Stimulated activated CD4-positive, alpha-beta T cell treated with anti-CD3 and anti-CD28 coated beads, Interleukin-15, amount 100 ng/mL, for 1 hour (primary cell): ENCODE measurements at places on chromosomes 4 and X.
A peak's percentile ranks its signal among the peaks of the same experiment; 100 is the strongest.

DNA sequence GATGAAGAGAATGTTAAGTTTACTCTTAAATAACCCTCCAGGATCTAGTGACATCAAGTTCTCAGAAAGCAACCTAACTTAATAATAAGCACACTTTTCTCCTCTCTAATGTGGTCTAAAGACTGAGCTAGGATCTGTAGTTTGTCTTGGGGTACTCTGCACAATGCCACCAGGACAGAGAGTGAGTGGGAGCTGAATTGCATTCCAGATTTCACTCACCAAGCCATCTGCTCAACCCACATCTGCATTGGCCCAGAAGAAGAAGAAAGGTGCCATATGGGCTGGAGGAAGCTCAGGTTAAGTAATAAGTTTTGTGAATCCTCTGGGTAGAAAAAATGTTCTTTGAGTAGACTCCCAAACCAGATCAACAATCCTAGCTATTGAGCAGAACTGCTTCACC lies 384.6 kb downstream of the PPP3CA start:
- no peak for DNase-seq

DNA sequence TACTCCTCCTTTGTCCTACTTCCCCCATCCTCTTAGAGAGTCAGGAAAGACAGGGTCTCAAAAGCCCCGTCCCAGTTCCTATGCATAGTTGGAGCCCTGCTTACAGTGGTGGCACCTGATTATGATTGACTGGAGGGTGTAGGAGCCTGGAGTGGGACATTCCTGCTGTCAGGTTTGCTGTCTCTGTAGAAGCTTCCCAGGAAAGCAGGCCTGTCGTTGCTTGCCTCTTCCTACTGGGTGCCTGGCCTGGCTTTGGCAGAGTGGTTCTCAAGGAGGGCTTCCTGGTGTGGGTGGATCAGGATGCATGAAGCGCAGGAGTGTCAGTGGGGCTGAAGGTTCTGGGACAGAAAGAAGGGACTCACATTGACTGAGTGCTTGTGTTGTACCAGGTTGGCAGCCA lies 4.8 kb downstream of the MAGED2 start:
- no peak for DNase-seq

- DNase-seq, result no peak
Measured at GRCh38 chrX:106898462-106898861, 4.7 kb downstream of the RIPPLY1 start.

- DNase-seq, result no peak
Measured at GRCh38 chrX:78119521-78120227, 15.6 kb downstream of the PGK1 start.

- DNase-seq, result no peak
Measured at GRCh38 chr4:156957556-156957955, 14.0 kb downstream of the PDGFC start.

DNA sequence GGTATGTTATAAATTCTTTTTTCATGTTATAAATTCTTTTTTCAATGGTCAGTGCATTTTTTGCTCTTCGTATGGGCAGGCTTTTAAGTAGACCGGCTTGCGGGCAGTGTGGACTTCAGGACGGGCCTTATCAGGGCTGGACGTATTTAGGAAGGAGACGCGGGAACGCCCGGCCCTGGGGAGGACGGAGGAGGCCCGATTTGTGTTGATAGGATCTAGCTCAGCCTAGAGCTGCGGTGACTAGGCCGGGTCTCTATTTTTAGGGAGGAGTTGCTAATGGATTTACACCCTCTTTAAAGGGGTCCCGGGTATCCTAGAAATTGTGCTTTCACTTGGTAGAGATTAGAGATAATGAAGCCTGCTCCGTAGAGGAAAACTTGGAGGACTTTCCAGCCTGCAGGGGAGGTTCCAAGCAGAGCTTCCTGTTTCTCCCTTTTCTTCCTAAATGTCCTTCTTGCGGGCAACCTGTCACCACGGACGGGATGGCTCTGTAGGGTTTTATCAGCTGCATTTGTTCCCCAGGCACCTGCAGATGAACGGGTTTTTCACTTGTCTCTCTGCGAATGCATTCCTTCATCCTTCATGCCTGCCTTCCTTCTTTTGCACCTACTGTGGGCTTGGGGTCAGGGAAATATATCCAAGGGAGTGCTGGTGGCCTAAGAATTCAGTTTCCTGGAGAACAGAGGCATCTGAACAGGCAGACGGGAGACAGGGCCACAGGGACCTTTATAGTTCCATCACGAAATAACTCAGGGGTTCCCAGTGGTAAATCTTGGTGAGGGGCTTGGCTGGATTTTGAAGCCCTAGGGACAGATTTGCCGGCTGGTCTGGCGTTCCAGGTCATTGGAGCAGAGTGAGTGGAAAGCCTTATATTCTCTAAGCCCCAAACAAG lies 1.4 kb downstream of the CD99 start:
- DNase-seq, result no peak

DNA sequence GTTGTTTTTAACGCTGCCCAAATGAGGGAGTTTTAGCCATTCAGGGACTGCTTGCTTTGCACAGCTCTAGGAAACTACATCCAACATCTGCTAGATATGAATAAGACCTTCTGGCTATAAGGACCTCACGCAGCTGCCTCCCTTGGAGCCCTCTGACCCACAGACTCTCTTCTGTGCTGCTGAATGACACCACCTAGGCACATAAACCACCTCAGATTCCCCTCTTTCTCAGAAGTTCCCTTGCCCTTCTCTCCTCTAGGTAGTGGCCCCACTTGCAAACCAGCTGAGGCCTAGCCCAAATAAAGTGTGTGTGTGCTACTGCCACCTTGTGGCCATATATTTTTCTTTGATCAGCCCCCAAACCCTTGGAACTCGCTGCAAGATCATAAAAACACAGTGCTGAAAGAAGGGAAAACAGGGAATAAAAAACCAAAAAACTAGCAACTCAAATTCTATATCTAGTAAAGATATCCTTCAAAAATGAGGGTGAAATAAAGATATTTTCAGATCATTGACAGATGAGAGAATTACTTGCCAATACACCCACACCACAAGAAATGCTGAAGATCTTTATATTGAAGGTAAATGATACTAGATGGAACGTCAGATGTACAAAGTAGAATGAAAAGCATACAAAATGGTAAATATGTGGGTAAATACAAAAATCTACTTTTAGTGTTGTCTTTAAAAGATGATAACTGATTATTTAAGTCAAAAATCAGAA lies 265.9 kb downstream of the ADAMTS3 start:
- DNase-seq, result no peak

- DNase-seq, result no peak
Measured at GRCh38 chrX:151695583-151696340, 504 bp downstream of the PRRG3 start.

DNA sequence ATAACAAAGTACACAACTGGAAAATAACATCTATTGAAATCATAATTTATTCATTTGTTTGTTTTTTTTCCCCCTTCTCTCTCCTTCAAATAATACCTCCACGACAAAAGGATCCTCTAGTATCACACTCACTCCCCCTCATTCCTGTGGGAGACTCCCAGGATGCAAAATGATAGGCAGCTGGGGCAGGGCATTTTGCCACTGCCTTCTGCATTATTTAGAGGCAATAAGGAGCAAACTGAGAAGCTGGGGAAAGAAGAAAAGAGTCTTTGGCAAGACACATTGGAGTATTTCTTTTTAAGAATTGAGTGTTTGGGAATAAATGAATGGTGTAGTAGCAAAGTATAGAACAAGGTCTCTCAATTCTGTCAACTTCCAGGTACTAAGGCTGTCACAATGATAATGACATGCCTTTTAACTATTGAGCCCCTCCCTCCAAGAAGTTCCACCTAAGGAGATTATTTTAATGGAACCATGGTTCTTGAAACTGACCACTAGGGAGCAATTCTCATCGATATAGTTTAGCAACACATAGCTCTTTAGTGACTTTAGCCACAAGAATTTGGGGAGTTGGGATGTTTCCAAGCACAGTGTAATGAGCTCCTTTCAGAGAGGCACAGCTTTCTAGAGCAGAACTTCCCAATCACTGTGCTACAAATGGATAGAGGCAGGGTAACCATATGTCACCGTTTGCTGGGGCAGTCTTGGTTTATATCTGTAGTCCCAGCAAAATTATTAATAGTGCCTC lies 303.3 kb downstream of the FRMPD4 start:
- DNase-seq, result no peak

DNA sequence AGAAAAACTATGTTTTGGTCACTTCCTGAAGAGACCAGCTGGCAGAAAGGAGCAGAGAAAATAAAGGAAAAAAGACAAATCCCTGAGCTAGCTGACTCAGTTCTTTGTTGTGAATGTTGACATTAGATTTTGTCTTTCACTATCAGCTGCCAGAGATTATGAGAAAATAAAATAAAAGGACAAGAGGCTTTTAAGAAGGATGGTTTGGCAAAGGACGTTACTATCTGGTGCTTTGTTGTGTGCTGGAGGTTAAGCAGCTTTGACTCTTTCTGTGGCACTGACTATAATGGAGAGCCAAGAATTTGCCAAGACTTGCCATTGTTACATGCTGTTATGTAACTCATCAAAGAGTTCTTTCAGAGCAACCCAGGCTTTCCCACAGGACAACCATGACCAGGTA lies 12.1 kb downstream of the ASB5 start:
- DNase-seq, result no peak

DNA sequence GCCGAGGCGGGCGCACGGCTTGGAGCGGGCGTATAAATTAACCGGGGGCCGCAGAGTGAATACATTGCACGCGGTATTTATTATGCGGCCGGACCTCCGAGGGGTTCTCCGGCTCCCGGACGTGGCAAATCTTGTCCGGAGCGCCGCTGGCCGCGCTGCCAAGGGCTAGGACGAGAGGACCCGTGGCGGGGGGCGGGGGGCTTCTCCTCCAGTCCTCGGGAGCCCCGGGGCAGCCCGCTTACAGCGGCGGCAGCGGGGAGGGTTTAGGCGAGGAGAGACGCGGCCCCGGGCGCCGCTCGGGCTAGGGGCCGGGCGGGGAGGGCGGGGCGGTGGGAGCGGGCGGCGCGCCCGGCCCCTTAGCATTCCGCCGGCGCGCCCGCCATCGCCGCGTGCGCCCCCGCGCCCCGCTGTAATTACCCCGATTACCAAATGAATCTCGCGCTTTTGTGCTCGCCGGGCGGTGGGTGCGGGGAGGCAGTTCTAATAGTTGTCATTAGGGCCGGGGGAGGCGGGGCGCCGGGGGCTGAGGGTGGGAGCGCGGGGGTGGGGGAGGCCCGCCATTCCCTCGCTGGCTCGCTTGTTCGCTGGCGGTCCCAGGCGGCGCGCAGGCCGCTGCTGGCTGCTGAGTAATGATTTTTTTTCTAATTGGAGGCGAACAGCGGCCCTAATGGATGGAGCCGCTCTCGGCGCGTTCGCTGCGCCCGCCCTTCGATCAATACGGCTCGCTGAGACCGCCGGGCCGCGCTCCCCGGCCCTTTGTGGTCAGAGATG lies 276.6 kb downstream of the BCOR start:
- DNase-seq, result no peak

DNA sequence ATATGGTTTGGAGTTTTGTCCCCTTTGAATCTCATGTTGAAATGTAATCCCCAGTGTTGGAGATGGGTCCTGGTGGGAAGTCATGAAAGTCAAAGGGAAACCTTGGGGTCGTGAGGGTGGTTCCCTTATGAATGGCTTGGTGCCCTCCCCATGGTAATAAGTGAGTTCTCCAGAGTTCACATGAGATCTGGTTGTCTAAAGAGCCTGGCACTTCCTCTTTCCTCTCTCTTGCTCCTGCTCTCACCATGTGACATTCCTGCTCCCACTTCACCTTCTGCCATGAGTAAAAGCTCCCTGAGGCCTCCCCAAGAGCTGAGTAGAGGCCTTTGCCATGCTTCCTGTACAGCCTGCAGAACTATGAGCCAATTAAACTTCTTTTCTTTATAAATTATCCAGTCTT lies 5.5 kb upstream of the IL15 start:
- DNase-seq, result no peak

GRCh38 chr4:152536545-152537182 lies 772 bp upstream of the FBXW7 start:
- no peak for DNase-seq

DNA sequence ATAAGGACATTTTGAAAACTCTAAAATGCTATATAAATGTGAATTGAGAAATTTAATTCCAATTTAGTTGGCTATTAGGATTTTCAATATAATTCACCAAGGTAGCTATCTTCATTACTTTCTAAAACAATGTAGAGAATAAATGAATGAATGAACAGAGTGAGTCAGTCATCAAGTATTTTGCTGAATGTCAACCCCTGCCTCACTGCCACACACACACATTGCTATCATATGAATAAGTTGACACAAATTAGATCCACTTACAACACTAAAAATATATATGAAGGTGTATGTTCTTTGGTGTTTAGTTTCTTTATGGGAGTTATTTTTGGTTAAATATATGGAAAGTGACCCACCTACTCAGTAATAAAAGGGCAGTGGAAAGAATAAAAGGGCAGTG lies 141.4 kb upstream of the SMIM10 start:
- no peak for DNase-seq

DNA sequence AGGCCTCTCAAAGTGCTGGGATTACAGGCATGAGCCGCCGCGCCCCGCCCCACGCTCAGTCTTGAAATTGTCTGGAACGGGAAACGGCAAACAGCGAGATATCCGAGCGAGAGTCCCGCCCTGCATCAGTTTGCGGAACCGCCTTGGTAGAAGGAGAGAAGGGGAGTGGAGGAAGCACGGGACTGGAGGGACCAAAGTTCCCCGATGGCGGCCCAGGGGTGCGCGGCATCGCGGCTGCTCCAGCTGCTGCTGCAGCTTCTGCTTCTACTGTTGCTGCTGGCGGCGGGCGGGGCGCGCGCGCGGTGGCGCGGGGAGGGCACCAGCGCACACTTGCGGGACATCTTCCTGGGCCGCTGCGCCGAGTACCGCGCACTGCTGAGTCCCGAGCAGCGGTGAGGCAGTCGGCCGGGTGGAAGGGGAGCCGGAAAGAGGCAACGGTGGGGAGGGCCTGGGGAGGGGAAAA lies at the start of gene BST1:
BST1 (plus strand) TSS at position 125 of the 463 bp plus-strand sequence; CDS start at position 205, 80 bp downstream.
- peak; percentile 12 for DNase-seq

DNA sequence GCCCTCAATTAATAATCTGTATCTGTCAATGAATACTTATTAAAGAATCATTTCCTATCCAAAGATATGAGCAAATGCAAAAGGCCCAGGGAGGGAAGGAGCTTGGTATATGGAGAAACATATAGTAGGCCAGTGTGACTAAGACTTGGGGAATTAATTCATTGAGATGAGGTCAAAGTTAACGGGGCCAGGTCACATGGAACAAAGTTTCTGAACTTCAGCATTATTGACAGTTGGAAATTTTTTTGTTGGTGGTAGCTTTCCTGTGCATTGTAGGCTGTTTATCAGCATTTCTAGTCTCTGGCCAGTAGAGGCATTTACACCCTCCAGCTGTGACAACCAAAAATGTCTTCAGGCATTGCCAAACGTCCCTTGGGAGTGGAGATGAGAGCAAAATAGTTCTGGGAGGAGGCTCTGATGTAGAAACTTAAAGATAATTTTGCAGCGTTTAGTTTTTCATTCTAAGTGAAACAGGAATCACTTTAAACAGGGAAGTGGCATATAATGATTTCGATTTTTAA lies 202.0 kb downstream of the SLC4A4 start:
- DNase-seq, result no peak

- no peak for DNase-seq
Measured at GRCh38 chrX:65976161-65976560, 63.7 kb downstream of the VSIG4 start.

GRCh38 chr4:106707776-106708463 lies 328.2 kb downstream of the DKK2 start:
- DNase-seq, result no peak
